Hair follicular keratinocyte (primary cell): ENCODE measurements at places on chromosomes 12 and 14. TPM values are rescaled to one million over a fixed set of nuclear protein-coding genes. Genes with fewer than 3 reads are reported as not detected.

The AQP2 gene
- not detected in 2 replicates for total RNA-seq

The DBX2 gene
- not detected in 2 replicates for total RNA-seq

The JPH4 gene
- not detected in 2 replicates for total RNA-seq

The OVCH1 gene
- under 0.01 TPM in 1 of 2 replicates, not detected in the other for total RNA-seq

The UBE3B gene
- total RNA-seq, result 26.9 and 51.9 TPM in 2 replicates

The BICDL1 gene
- 14.5 and 20.5 TPM in 2 replicates for total RNA-seq

The SCAF11 gene
- total RNA-seq, result 44.9 and 70.4 TPM in 2 replicates

The HNF1A gene
- total RNA-seq, result not detected in 2 replicates

The CLEC2B gene
- 0.08 and 1.6 TPM in 2 replicates for total RNA-seq

The CD69 gene
- not detected in 2 replicates for total RNA-seq

The SLC7A7 gene
- total RNA-seq, result 0.78 and 5.2 TPM in 2 replicates

The P3H3 gene
- 10.6 and 15.9 TPM in 2 replicates for total RNA-seq

The AMIGO2 gene
- total RNA-seq, result 64.2 and 65.2 TPM in 2 replicates

The MYF5 gene
- total RNA-seq, result not detected in 2 replicates

The SARNP gene
- 109 and 122 TPM in 2 replicates for total RNA-seq

The TMCC3 gene
- total RNA-seq, result 5.7 and 12.7 TPM in 2 replicates

The HCAR1 gene
- 0.11 and 0.31 TPM in 2 replicates for total RNA-seq

The FAM181A gene
- 0.80 TPM in 1 of 2 replicates, not detected in the other for total RNA-seq

The AMHR2 gene
- total RNA-seq, result not detected in 2 replicates

The NABP2 gene
- total RNA-seq, result 33.0 and 54.3 TPM in 2 replicates
